NCI-H2107 (cell line): ENCODE measurements at places on chromosomes 1 and 21.

GRCh38 chr1:179178183-179178582 lies 51.3 kb downstream of the ABL2 start:
- DNase-seq: no peak

DNA sequence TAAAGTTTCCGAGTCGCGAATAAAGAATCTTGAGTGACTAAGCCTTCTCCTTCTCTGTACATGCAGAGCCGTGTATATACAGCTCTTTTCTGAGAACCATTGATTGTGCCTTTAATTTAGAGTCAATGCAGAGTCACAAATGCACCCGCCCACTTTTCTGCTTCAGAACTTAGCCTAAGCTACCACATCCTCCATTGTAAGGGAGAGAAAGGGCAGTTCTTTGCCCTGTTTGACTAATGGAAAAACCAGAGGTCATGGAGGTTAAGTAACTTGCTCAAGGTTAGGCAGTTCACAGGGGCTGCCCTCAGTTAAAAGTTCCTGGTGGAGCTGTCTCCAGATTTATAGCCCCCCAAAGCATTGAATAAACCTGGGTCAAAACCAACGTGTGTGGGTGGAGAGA lies 139.6 kb downstream of the TOMM20 start:
- no peak for DNase-seq

GRCh38 chr1:152884966-152885624 lies 7.0 kb downstream of the SMCP start:
- DNase-seq: no peak

DNA sequence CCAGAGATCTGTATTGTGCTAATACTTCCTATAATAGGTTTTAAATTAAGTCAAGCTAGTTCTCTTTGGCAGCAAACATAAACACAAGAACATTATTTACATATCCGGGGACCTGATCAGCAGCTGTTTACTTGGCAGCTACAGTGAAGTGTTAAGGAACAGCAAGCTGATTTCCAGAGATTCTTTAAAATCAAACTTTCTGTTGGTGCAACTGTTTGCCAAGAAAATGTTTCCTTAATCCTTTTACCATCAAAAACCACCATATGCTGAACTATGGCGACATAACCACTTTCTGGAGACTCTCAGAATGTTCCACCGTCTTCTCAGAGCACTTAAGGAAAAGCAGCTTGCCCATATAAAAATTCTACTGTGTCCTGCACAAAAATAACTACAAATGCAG lies 107.0 kb upstream of the KRTAP19-8 start:
- no peak for DNase-seq

- DNase-seq: no peak
Measured at GRCh38 chr1:115732316-115732715, 36.2 kb downstream of the CASQ2 start.

DNA sequence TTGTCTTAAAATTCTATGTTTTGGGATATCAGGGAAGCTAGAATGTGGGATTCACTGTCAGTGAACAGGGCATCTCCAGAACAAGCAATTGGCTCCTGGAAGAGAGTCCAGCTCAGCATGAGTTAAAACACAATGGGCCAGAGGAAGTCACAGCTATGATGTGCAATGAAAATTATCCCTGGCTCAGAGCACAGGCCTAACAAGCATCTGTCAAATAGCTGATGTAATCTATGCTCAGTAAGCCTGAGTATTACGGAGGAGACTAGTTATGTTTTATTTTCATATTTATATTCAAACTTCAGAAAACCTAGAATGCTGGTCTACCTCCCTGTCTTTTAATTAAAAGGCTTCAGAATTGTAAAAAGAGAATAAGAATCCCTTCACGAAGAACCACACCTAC lies 41.6 kb downstream of the PARP1 start:
- no peak for DNase-seq

- DNase-seq: no peak
Measured at GRCh38 chr1:29687601-29688244, 451.4 kb downstream of the PTPRU start.

- DNase-seq: peak; percentile 28
Measured at GRCh38 chr1:248858096-248858890, 592 bp downstream of the ZNF692 start.

DNA sequence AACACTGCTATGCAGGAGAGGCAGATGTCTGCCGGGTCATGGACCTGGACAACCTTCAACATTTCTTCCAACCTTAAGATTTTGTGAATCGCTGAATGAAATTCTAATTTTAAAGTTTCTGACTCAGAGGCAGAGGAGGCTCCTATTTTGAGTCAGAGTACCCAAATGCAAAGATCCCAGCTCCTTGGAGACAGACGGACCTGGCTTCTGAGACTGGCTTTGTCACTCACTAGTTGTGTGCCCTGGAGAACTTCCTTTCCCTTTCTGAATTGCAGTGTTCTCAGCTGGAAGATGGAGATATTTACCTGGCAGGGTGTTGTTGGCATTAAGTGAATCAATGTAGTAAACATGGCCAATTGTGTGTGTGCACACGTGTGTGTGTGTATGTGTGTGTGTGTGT lies 51.9 kb downstream of the IER5 start:
- no peak for DNase-seq

GRCh38 chr1:195954848-195955247 lies 653.4 kb downstream of the KCNT2 start:
- no peak for DNase-seq

DNA sequence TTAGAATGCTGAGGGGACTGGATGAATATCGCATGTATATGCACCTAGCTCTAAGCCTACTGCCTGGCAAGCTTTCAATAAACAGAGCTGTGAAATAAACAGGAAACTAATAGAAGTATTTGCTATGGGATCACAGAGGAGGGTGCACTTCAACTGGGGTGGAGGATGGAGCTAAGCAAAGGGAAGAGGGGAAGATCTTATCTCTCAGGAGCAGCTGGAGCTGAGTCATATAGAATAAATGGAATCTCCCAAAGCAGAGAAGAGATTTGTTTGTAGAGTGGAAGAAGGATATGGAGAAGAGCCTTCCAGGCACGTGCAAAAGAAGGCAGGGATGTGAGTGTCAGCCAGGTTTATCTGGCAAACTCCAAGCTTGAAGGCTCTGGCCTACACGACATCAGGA lies 17.0 kb upstream of the KCNA10 start:
- no peak for DNase-seq

DNA sequence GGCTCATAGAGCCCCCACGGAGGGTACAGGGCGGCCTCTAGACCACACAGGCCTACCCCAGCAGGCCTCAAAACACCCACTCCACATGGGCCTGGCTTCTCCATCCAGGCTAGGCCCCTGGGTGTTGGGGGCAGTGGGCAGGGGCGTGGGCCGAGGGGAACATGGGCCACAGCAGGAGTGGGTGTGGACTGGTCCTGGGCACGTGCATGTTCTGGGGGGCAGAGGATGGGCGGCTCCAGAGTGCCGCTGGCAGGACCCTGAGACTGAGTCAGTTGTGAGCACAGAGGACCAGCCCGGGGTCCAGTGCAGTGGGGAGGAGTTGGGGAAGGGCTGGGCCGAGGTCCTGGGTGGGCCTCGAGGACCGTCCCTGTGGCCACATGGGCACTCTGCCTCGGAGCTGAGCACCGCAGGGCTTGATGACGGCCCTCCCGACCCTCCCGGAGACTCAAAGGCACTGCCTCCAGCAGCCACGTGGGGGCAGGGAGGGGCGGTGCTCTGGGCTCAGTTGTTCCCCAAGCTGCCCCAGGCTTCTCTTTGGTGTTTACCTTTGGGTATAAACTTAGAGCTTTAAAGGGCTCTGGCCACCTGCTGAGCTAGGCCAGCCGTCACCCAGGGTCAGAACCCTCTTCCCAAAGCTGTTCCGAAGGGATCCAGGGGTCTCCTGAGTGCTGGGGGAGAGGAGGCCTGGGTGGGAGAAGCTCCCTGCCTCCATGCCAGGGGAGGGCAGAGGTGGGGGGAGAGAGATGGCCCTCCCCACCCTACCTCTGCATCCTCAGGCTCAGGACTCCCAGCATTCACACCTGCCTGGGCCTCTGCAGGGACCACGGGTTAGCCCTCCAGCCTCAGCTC lies 79.9 kb downstream of the MORN1 start:
- DNase-seq: no peak

GRCh38 chr1:102190429-102190828 lies 193.7 kb upstream of the OLFM3 start:
- DNase-seq: no peak

GRCh38 chr1:209900734-209901133 lies 37.3 kb upstream of the SYT14 start:
- no peak for DNase-seq

DNA sequence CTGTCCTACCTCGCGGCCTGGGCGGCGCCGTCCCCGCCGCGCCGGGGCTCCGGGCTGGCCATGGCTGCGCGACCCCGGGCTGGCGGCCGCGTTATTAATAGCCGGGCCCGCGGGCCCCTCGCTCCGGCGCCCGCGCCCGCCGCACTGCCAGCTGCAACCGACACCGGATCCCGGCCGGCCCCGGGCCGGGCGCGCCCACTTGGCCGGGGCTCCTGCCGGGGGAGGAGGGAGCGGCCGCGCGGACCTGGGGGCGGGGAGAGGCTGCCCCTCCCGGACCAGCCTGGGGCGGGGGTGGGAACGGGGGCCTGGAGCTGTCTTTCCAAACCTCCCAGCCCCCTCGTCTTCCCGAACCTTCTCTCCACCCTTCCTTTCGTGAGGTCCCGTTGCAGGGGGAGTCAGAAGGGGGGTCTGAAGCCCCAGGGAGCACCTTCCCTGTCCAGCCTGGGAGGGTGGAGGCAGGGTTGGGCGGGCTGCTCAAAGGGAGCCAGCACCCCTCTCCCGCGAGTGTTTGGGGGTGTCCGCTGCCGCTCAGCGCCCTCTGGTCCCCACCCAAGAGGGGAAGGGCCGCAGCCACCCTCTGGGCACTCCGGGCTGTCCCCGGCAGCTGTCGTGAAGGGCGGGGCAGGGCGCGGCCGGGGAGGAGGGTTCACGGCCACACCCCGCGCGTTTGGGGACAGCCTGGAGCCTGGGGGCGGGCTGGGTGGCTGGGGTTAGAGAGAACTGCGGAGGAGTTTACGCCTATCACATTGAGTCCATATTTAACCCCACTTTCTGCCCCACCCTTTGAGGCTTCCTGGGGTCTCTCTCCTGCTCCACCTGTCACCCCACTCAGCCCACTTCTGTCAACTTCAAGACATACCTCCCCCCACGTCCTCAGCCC lies at the start of gene SYNC:
Gene SYNC (minus strand): TSS at position 172 of the 880 bp plus-strand sequence. CDS start 110 bp downstream, at position 62.
- no peak for DNase-seq

DNA sequence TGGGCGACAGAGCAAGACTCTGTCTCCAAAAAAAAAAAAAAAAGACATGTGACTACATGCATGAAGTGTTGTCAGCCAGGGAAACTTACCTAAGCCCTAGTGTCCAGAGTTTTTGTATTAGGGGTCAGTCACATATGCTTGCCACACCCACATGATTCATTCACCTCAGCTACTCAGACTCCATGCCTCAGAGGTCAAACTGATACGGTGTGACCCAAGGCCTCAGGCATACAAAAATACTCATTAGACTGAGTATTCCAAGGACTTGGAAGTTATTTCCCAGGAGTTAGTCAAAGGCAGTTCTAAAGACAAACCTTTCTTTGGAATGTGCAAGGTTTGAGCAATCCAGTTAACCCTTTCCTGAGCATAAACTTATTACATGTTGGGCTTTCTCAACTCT lies 6.3 kb upstream of the TRIM33 start:
- no peak for DNase-seq

DNA sequence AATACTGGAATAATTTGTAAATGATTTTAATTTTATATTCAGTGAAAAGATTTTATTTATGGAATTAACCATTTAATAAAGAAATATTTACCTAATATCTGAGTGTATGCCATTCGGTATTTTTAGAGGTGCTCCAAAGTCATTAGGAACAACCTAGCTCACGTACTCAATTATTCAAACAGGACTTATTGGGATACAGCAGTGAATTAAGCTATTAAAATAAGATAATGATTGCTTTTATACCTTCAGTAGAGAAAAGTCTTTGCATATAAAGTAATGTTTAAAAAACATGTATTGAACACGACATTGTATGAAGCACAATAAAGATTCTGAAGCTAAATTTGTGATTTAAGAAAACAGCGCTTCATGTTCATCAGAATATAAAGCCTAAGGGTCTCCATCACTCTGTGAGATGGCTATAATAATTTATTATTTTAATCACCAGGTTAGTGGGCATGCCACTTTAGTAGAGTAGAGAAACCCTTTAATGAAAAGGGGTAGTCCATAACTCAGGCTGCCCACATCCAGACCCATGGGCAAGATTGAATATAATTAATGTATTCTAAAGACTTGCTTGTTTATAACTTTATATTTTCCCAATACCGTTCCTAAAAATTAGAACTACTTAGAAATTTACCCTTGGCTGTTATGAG lies 3.2 kb downstream of the CCN1 start:
- DNase-seq: no peak

GRCh38 chr1:88791192-88791591 lies 100.2 kb downstream of the GTF2B start:
- DNase-seq: no peak

DNA sequence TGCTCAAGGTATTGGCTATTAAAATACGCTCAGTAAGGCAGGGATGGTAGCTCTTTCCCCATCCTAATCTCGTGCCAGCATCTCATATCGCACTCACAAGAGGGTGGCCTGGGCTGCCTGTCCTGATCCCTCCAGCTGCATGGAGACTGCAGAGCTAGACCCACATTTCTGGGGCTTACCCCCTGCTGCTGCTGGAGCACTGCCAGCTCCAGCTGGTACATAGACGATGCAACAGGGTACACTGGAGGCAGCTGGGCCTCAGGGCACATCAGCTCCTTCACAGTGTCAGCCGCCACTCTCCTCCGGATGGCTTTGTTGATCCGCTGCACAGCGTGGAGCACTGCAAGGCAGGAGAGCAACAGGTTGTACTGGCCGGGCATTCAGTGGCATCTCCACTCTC lies 16.0 kb downstream of the IQGAP3 start:
- no peak for DNase-seq
